Hippocampal formation (tissue), 2 donors: ENCODE measurements at places on chromosomes 1 and 21.

- no peak for DNase-seq
These were observed 9.1 kb upstream of the CDK18 start for GRCh38 chr1:205495237-205495823.

GRCh38 chr1:47818682-47819573 lies 178.3 kb downstream of the TRABD2B start:
- DNase-seq, result no peak

GRCh38 chr1:90879281-90879680 lies 142.6 kb downstream of the ZNF644 start:
- DNase-seq, result no peak

DNA sequence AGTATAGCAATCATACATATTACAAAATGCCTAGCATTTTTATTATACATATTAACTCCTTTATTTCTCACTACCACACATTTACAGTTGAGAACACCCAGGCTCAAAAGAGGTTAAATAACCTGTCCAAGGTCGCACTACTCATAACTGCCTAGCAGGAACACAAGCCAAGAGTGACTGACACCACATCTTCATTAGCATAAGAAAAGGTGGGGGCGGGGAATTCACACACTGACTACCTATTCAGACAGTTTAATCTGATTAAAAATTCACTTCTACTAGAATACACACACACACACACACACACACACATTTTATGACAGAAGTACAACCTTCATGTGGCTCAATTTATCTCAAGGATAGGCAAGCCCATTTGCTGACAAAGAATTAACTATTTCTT lies 77.8 kb upstream of the CACHD1 start:
- no peak for DNase-seq

- no peak for DNase-seq
These were observed 13.0 kb upstream of the RNF19B start for GRCh38 chr1:32977546-32978087.

DNA sequence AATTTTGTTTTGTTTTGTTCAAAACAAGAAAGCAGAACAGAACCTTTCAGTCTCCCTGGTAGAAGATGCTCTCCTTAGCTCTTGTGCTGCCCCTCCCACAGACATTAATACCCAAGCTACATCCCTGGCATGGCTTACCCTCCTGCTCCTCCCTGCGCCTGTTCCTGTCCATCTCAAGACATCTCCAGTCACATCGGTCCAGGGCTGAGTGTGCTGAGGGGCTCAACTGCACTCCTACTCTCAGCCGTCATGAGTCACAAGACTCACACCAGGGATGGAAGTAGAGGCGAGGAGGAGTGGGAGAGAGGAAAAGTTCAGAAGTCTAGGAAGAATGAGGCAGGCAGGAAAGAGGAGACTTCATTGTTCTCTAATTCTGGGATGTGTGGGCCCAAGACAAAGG lies 9.2 kb upstream of the TACSTD2 start:
- DNase-seq, result no peak

- no peak for DNase-seq
These were observed 32.6 kb upstream of the TTC34 start for GRCh38 chr1:2834146-2834475.

DNA sequence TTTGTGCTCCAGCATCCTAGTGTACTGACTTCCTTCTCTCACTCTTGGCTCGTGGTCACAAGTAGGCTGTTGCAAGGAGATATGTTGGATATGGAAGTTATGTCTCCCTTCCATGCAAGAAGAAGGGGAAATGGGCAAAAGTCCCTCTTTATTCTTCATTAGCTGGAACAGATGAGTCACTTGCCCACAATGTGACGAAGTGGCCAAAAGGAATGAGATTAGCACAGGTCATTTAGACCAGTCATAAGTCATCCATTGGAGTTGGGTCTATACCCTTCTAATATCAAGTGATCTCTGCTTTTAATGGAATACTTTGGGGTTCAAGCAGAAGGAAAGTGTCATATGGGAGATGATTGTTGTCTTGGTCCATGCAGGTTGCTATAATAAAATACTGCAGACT lies 91.2 kb upstream of the NGF start:
- no peak for DNase-seq
